ENCODE measurements at places on chromosomes 12 and 14.

DNA sequence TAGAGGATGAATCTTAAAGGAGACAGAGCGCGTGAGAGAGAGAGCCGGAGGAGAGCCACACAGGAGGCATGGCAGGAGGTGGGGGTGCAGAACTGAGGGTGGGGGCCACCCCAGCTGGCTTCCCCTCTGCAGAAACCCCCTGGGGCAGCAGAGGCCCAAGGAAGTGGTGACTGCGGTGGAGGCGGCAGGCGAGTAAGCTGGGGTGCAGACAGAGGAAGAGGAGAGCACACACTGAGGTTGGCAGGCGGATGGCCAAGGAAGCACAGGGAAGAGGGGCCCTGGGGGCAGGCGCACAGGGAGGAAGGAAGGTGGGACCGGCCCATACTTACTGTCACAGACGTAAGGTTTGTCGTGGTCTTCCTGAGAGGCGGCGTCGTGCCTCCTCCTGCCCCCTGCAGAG lies 179.8 kb downstream of the DPF3 start:
- DNase-seq: no peak

DNA sequence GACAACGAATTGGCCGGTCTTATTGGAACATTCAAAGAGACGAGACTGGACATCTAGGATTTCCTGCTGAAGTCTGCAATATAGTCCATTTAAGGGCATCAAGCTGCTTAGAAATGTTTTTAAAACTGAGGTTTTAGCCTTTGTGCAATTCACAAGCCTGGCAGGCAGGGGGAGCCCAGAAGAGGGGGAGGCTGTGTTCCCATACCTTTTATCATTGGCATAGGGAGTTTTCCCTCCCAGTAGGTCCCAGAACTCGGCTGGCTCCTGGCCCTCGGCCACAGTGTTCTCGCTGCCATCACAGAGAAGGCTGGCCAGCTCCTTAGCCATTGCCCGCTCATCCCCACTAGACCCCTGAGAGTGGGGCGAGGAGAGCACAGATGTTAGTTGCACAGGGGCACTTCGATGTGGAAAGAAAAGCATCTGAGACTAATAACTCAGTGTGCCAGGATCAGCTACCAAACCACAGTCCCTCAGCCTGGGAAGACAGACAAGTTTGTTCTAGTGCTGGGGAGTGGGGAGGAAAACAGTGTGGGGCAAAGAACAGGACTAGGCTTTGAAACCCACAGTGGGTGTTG lies 15.1 kb downstream of the AVIL start:
- DNase-seq: peak; percentile 45

- peak; percentile 51 for DNase-seq
Measured at GRCh38 chr12:14948672-14949071, 10.3 kb upstream of the ERP27 start.

DNA sequence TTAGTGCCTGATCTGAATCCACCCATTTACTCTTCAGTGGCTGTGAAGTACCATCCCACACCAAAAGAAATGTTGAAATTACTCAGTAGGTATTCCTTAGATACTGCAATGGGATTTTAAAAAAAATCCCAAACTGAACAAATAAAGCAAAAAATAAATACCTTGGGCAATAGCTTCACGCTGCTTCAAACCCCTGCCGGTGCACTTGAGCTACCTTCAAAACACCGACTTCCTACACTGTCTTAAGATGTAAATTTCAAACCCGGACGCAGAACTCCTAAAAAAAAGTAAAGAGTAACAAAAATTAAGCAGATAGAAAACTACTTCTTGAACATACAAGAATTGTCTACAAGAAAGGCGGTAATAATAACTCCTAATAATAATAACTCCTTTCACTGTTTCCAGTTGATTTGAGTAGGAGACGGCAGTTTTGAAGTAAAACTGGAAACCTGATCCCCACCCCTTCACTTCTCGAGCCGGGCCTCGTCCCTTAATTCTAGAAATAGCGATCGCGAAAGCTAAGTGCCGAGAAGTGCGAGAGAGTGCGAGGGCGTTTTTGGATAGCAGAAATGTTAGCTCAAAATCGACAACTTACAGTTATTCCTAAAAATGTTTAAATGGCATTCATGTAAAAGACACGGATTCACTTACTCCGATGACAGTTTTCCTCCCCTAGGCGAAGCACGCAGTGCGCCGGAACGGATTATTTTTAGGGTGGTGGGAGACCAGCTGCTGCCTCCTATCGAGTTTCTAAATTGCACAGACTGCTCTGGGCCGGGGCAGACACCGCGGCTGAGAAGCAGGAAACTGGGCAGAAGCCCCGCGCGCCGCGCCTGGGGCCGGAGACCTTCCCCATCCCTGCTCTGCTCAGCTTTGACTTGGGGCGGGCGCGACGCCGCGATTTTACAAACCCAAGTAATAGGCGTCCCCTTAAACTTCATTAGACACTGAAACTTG lies at the start of gene ABCC9:
ABCC9 (minus strand) TSS at position 878 of the 957 bp plus-strand sequence. CDS start 4,752 bp downstream, outside the sequence.
- DNase-seq: peak; percentile 77

- DNase-seq: no peak
Measured at GRCh38 chr12:66956300-66956699, 277.4 kb upstream of the GRIP1 start.

GRCh38 chr14:102315121-102315520 lies 4.4 kb upstream of the ZNF839 start:
- no peak for DNase-seq

DNA sequence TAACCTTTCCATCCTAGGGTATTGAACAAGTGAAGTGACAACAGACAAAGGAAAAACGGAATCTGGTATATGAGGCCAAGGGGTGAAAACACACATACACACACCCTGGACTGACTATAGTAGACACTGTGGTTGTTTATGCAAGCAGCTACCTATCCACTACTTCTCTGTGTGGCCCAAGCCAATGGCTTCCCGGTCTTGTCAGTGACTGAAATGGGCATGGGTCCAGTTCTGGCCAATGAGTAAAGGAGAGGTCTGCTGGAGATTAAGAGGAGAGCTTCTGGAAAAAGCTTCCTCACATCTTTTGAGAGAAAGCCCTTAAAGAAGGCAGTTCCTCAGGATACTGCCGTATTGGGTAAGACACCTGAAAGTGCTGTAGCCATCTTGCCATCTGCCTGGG lies 19.3 kb downstream of the MBIP start:
- DNase-seq: no peak

DNA sequence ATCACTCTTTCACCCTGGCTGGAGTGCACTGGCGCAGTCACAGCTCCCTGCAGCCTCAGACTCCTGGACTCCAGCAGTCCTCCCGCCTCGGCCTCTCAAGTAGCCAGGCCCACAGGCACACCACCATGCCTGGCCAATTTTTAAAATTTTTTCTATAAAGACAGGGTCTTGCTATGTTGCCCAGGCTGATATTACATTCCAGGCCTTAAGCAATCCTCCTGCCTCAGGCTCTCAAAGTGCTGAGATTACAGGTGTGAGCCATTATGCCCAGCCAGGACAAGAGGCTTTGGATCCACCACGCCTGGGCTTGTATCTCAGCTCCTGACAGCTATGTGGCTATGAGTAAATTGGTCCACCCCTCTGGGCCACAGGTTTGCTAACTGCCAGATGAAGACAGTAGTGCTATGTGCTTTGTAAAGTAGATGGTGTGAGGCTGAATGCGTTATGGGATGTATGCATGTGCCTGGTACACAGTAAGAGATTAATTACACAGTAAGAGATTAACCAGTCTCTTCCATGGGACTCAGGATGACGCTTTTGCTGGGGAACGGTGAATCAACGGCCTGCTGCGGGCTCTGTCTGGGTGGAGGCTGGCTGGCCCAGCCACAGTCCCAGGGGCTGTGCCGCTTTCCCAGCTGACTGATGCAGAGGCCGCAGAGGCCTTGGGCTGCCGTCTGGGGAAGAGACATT lies 53.3 kb upstream of the NCOR2 start:
- DNase-seq: no peak

DNA sequence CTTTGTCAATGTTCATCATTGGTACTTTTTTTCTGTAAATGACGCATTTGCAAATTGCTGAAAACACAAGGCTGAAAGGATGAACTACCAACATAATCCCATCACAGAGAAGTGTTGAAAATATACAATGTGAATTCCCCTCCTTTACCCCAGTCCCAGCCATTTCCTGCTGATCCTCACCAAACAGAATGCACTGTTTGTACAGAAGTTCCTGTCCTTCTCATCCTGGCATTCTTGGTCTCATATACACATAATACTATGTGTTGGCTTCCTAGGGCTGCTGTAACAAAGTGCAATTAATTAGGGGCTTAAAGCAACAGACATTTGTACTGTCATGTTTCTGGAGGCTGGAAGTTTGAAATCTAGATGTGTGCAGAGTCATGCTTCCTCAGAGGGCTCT lies 836.2 kb upstream of the MGAT4C start:
- DNase-seq: peak; percentile 7

Measured in lung (tissue), 17 donors.